ENCODE measurements at places on chromosomes 5 and 9.

GRCh38 chr5:111772456-111773122 is 15.6 kb upstream of the NREP start:
- DNase-seq, result peak; percentile 65

- no peak for DNase-seq
Measured at GRCh38 chr9:114300153-114300845, 22.6 kb upstream of the ORM1 start.

DNA sequence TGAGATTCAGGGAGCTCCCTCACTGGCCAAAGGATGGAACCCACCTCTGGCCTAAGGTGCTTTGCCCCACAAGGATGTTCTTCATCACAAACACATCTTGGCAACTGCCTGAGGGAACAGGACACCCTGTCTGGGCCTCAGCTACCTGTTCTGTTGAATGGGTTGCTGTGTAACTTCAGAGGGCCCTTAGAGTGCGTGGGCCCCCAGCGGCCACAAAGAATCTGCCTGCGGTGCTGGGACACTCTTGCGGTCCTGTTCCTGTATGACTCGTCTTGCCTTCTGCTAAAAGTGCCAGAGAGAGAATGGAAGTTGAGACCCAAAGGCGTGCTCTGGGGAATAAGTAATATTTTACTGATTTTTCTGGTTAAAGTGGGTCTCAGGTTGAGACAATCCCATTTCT is 14.1 kb upstream of the RPL26L1 start:
- DNase-seq, result no peak

- DNase-seq, result no peak
Measured at GRCh38 chr9:122261469-122261881, 3.2 kb downstream of the RBM18 start.

- DNase-seq, result no peak
Measured at GRCh38 chr5:14156290-14156649, 13.1 kb downstream of the TRIO start.

DNA sequence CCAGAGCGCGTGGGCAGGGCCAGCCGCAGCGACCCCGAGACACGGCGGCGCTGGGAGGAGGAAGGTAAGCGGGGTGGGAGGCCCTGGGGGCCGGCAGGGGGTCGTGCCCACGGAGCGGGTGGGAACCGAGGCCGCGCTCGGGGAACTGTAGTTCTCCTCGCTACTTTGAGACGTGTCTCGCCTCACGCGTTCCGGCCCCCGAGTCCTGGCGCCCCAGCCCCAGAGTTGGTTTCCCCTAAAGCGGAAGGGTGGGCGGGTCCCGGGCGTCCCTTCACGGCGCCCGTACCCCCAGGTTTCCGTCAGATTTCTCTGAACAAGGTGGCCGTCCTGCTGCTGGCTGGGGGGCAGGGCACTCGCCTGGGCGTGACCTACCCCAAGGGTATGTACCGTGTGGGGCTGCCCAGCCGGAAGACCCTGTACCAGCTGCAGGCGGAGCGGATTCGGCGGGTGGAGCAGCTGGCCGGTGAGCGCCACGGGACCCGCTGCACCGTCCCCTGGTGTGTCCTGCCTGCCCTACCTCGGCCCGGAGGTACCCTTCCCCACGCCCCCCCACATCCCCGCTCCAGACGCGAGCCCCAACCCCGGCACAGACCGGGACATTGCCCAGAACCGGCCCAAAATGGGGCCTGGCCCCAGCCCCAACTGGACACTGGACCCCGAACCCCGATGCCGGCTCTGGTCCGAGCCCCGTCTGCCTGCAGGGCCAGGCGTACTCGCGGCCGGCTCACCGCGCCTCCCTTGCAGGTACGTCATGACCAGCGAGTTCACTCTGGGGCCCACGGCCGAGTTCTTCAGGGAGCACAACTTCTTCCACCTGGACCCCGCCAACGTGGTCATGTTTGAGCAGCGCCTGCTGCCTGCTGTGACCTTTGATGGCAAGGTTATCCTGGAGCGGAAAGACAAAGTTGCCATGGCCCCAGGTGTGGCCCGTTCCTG is 709 bp downstream of the UAP1L1 start:
- no peak for DNase-seq

DNA sequence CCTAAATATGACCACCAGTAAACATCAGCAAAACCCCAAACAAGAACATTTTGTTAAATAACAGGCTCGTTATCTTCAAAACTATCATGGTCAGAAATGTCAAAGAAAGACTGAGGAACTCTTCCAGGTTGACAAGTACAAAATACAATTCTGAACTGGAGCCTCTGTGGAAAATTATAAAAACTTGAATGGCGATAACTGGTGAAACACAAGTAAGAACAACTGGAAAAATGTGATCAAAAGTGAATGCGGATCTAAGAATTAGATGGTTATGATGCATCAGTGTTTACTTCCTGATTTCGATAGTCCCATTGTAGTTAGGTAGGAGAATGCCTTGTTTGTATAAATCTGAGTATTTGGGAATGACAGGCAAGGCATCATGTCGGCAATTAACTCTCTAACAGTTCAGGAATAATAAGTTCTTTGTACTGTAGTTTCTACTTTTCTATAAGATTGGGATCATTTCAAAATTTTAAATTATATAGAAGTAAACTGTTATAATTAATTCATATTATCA is 740.2 kb upstream of the DMAC1 start:
- no peak for DNase-seq

- DNase-seq, result no peak
Measured at GRCh38 chr5:123208668-123209501, 119.8 kb downstream of the PRDM6 start.

GRCh38 chr5:7881816-7882215 is 12.9 kb downstream of the MTRR start:
- DNase-seq, result no peak

All from NCI-H1417 (cell line).